ENCODE measurements at places on chromosomes 6 and 20.

GRCh38 chr20:38267296-38267695 lies 6.8 kb upstream of the KIAA1755 start:
- DNase-seq, result no peak

DNA sequence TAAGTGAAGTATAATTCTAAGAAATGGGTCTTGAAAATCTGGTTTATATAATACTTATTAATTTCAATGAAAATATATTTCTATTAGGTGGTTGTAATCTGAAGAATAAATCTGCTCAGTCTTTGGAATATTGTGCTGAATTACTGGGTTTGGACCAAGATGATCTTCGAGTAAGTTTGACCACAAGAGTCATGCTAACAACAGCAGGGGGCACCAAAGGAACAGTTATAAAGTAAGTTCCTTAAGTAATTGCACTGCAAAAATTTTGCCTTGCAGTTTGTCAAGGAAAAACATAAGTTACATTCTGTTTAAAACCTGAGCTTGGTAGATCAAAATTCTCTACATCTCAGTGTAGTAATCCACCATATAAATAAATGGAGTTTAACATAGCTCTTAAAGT lies 106.0 kb downstream of the MYO6 start:
- DNase-seq, result peak; percentile 26

- no peak for DNase-seq
Observed at GRCh38 chr20:46588532-46589511, 38.4 kb upstream of the OCSTAMP start.

GRCh38 chr6:24910961-24911725 lies 24.6 kb downstream of the RIPOR2 start:
- DNase-seq, result peak; percentile 81

DNA sequence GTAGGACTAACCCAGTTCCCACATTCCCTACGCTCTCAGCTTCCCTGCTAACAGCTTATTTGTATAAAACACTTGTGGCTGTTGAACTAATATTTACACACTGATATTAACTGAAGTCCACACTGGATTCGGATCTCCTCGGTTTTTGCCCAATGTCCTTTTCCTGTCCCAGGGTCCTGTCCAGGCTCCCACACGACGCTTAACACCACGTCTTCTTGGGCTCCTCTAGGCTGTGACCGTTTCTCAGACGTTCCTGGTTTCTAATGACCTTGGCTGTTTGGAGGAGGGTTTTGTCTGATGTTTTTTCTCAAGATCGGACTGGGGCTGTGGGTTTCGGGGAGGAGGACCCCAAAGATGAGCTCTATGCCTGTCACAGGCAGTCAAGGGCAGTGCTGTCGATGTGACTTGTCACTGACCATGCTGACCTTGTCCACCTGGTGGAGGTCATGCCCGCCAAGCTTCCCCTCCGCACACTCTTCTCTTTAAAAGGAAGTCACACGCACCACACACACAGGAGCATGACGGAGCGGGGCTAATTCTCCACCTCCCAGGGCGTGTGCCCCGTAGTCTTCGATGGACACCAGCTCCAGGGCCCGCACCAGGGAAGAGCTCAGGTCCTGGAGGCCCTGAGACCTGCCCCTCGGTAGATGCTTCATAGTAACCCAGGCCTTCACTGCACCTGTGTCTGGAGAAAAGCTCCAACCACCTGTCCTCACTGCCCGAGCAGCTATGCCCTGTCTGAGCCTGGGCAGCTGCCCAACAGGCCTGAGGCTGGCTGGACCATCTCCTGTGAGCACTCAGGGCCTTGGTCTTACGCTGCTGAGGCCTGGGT lies 72.0 kb downstream of the TTLL2 start:
- DNase-seq, result no peak

DNA sequence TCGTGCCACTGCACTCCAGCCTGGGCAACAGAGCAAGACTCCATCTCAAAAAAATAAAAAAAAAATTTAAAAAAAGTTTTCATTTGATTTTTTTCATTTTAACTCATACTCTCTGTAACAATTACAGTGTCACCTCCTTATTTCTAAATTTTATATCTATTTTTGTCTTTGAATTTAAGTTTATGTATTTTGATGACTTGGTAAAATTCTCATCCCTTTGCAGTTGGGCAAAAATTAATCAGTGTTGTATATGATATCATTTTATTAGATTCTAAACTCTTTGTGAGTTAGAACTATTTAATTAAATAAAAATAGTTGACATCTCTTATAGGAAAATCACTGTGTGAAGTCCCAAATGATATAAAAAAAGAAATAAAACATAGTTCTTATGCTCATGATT lies 270.7 kb downstream of the PLCB1 start:
- DNase-seq, result no peak

DNA sequence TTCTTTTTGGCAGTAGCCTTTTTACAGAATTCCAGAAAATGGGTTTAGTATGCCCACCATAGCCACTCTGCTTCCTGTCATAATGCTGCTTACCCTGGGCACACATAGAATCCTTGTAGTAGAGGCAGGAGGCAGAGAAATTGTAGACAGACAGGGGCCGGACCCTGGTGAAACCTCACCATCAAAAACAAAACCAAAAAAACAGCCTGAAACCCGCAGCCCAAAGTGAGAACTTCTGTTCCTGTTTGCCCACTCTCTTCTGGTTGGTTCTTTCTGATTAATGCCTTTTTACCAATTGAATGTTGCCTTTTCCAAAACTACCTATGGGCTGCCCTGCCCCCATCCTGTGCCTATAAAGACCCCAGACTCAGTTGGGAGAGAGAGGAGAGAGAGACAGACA lies 188.2 kb downstream of the CDKAL1 start:
- DNase-seq, result no peak

- peak; percentile 97 for DNase-seq
Observed at GRCh38 chr20:41340327-41341055, at the start of gene LPIN3. Gene LPIN3 (plus strand): TSS chr20:41340821. CDS start chr20:41345804, 4,983 bp downstream.

DNA sequence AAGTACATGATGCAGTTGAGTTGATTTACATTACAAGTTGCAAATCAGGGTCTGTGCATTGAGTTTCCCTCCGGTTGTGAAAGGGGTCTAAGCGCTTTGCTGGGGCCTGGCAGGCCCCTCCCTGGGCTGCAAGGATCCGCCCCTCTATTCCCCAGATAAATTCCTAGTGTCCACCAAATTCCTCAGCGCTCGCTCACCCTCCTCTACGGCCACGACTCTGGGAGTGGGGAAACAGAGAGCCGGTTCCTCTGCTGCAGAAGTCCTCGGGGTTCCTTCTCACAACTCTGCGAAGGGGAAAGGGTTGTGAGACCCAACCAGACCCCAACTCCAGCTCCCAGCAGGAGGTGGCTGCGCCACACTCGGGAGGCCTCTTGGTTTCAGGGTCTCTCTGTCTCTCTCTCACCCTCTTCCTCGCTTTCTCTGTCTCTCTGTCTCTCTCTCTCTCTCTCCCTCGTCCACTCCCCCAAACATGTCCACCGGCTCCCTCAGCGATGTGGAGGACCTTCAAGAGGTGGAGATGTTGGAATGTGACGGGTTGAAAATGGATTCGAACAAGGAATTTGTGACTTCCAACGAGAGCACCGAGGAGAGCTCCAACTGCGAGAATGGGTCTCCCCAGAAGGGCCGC lies at the start of gene TCF21:
Gene TCF21, plus strand, starts transcription at position 185 of the 628 bp plus-strand sequence. Its CDS starts 285 bp downstream, at position 470.
- peak; percentile 55 for DNase-seq

DNA sequence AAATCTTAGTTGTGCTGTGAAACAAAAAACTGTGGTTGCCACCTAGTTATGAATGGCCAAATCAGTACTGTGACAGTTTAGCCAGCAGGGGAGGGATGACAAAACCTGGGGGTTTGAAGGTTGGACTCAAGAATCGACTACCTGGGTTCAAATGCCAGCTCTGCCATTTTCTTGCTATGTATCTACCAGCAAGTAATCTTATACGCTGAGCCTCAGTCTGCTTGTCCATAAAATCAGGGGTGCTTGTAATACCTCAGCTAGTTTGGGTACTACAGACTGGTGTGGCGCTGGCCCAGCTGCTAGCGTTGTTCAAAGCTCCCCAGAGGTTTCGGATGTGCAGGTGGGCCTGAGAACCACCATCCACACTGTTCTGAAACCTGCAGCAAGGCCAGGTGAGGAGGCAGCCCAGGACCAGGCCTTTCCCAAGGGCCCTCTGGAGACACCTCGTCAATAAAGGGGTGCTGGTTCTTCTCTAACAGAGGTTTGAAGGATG lies 40.4 kb downstream of the TRAM2 start:
- no peak for DNase-seq

DNA sequence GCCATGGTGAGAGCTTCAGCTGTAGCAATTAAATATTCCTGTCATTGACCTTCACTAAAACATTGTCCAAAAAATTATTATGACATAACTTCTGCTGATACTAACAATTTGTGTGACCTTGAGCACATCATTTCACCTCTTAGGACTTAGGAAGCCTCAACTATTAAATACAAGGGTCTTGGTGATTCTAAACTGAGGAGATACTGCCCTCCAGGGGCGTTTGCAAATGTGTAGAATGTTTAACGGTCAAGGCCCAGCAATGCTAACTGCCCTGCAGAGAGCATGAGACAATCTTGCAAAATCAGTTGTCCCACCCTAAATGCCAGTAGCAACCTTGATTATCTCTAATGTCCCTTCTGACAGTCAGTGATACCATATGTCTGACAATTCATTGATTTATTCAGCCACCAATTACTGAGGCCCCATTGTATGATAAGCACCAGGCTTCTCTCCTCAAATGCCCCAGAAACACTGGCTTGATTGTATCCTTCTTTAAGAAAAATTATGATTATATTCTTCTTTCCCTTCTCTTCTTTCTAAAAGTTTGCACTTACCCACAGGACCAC lies 284.1 kb upstream of the PLN start:
- DNase-seq, result peak; percentile 37

GRCh38 chr20:31718952-31719643 lies 3.6 kb downstream of the BCL2L1 start:
- DNase-seq, result no peak

DNA sequence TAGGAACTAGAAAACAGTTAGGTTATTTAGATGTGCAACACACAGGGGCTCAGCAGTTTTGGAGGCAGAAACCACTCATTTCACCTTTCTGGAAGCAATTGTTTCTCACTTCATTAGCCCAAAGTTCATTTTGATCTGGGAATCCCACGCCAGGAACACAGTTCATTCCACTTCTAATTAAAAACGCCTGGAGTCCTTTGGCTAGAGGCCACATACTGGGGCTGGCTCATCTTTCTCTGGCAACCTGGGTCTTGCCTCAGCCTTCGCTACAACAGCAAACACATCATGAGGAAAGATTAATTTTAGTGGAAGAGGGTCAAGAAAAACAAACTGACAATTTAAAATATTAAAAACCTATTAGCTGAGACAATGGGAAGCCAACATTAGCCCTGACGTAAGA lies 69.7 kb downstream of the RFPL4B start:
- DNase-seq, result no peak

- DNase-seq, result no peak
Observed at GRCh38 chr6:44342052-44342451, 398 bp upstream of the SPATS1 start.

DNA sequence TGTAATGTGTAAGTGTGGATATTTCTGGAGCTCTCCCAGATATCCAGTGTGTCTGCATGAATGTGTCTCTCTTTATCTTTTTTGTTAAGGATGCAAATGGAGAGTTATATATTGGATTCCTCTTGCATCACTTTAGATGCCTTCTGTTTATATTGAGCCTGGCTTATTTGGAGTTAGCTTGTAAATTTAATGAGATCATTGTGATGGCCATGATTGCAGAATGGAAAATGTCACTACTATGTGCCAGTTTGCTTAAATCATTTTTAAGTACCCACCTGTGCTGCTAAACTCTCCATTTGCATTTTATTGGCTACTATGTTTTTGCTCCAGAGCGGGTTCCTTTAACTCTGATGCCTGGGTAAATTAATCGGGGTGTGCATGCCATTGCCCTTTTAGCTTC lies 334.8 kb downstream of the UTRN start:
- no peak for DNase-seq

- DNase-seq, result peak; percentile 58
Observed at GRCh38 chr6:14129575-14129974, 12.0 kb downstream of the CD83 start.

DNA sequence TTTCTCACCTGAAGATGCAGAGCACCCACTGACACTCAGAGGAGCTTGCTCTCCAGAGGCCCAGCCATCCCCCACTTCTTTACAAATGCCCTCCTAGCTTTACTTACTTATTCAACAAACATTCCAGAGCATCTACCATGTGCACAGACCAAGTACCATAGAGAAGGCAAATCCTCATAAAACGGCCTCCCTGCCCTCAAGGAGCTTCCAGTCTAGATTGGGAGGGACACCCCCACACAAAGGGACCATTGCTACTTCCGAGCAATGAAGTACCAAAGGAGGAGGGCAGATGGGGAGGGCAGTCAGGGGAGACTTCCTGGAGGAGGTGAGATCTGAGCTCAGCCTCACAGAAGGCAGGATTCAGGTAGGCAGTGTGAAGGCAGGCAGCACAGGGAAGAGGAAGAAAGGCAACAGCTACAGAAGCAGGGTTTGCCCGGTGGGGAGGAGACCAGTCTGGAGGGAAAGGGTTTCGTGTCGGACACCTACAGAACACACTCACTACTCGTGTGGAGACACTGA lies 108.0 kb downstream of the ZMYND8 start:
- no peak for DNase-seq

DNA sequence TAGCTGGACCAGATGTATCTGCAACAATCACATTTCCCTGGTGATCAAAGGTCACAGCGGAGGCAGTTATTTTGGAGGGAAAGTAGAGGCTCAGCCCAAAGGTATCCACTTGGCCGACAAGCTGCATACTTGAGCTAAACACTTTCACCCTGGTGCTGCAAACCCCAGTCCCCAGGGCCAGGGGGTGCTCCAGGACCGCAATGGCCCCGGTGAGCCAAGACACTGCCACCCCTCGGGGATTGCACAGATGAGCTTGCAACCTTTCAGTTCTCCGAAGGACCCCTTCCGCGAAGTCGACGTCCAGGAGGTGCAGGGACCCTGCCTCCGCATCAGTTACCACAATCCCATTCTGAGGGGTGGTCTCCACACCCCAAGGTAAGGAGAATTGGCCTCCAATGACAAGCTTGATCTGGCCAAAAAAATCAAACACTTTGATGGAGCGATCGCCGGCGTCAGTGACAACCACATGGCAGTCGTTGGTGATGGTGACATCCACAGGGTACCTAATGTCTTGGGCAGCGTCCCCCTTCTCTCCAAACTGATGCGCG lies 823 bp downstream of the NHLRC1 start:
- peak; percentile 42 for DNase-seq

- DNase-seq, result no peak
Observed at GRCh38 chr6:57421503-57421902, 104.1 kb downstream of the PRIM2 start.

- DNase-seq, result no peak
Observed at GRCh38 chr6:123509112-123509511, 127.6 kb downstream of the TRDN start.

Data from iPS-NIHi11 (cell line).